ENCODE measurements at places on chromosomes 2 and 18.
A peak's percentile ranks its signal among the peaks of the same experiment; 100 is the strongest.

DNA sequence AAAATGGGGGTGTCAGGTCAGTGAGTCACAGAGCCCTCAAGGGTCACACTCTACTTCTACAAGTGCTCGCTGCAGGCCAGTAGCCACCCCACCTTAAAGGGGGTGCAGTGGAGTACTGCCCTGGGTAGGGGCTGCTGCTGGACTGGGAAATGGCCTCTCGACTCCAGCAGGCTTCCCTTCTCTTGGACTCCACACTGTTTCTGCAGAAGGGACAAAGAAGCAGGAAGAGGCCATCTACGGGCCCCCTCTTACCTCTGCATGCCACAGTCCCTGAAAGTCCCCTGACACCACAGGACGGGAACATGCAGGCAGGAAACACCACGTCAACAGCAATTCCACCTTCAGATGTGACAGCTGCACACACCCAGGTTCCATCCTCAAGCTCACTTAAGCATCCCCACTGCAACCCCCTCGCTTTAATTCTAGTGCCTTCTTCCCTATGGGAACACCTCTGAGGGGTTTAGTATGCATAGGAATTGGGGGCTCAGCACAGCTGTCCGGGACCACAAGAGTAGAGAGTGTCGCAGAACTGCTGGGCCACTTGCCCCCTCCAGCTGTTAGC, 22.3 kb downstream of the SNED1 start:
- DNase-seq: no peak

DNA sequence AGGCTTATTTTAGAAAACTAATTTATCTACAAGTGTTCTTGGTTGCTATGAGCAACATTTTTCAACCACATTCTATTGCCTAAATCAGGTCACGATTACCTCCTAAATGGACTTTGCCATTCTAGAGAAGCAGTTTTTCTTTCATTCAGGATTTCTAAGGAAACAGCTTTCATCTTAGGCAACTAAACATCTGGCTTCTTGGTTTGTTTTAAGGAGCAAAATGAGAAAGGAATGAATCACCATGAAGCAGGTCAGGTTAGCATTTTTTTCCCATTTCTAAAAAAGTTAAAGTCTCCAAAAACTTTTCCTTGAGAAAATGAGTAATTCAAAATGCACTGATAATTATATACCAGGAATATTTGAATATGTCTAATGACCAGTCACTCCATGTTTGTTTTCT, 114.8 kb downstream of the GAREM1 start:
- DNase-seq: no peak

- DNase-seq: no peak
Observed at GRCh38 chr2:222451224-222451674, 26.9 kb downstream of the SGPP2 start.

DNA sequence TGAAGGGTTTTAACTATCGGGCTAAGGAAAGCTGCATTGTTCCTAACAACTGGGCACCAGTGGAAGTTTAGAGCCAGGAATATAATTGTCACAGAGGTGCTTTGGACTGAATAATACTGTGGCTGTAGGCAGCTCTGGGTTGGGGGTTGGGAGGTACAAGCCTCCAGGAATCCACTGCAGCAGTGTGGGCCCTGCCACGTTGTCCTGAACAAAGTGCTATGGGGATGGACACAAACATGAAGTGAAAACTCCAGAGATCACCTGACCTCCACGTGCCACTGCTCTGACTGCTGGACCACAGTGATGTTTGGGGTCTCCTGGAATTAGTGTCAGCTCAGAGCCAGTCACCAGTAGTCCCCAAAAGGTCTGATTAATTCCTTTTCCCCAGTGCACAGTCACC, 110.9 kb downstream of the BCL2 start:
- no peak for DNase-seq

- DNase-seq: no peak
Observed at GRCh38 chr18:55500316-55501086, 87.5 kb downstream of the TCF4 start.

GRCh38 chr18:41490861-41491260, 464.2 kb upstream of the PIK3C3 start:
- no peak for DNase-seq

DNA sequence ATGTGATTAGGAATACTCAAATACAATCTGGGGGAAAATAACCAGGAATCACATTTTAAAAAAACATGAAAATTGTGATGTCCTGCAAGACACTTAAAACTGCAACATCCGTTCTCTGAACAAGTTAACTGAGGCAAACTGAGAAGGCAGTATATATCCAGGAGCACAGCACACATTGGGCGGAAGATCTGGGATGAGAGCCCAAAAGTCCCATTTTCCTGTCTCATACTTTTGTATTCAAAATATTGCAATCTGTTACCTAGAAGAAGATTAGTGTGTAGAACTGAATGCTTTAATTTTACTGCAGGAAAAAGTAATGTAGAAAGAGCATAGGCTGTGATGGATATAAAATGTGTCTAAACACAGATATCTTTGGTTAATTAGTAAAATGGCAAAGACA, 276.8 kb upstream of the FANCL start:
- DNase-seq: no peak

DNA sequence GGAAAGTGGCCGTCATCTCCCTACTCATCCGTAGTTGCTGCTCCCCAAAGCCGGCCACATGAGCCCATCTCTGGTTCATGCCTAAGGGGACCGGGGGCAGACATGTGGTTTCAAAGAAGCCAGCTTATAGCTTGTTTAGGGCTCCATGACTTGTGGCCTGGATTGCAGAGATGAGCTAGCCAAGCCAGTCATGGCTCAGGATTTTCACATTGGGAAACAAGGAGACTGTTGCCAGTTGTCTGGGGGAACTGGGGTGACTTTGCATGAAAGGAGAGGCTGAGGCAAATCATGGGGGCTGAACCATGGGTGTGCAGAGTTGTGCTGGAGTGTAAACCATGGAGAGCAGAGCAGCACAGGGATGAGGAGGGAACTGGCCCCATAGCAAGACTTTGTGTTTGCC, 183.0 kb upstream of the APCDD1 start:
- no peak for DNase-seq

- DNase-seq: no peak
Observed at GRCh38 chr2:44296653-44297052, 21.4 kb downstream of the SLC3A1 start.

DNA sequence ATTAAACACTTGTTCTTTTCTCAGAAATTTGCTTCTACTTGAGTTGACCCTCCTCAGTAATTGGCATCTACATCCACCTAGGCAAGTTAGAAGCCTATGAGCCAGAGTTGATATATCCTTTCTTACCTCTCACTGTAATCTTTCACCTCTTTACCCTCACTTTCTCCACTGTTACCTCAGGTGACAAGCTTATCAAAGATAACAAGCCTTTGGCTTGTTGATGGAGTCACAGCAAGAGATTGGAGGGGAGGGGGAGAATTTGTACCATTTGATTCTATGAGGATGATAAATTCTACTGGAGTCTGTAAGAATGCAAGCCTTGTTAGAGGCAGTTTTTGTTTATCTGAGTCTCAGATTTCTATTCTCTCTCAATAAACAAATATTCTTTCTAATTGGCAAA, 171.0 kb upstream of the CAVIN2 start:
- no peak for DNase-seq

DNA sequence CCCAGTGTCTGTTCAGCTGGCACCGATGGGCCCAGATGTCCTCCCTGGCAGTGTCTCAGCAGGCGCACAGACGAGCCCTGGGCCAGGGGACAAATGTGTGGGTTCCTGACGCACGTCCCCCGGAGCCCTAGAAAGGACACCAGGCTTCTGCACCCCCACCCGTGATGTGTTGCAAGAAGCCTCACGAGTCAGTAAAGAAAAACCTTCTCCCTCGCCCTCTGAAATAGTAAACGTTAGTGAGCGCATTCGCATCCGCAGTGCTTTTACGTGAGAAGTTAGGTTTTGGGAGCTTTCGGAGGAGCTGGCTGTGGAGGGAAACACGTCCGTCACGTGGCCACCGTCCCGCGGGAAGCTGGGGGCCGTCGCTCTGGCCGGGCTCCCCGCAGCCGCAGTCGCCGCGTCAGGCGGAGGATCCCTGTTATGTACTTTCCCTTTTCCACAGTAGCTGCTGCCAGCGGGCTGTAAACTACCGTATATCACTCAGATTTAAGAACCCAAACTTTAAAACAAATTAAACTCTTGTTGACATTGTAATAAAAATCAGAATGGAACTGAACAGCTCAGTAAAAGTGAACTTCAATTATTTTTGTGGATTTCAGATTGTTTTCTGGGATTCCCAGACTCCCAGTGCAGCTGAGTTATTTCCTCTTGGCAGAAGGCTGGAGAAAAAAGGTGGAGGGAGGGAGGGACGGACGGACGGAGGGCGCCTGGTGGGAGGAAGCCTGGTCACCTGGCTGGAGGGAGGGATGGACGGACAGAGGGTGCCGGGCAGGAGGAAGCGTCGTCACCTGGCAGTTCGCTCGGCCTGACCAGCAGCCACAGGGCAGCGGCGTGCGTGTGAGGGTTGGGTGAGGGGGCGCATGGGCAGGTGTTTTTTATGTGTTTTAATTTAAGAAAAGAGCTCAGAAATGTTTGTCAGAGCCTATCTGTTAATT, 112.1 kb downstream of the NFATC1 start:
- DNase-seq: peak; percentile 91

DNA sequence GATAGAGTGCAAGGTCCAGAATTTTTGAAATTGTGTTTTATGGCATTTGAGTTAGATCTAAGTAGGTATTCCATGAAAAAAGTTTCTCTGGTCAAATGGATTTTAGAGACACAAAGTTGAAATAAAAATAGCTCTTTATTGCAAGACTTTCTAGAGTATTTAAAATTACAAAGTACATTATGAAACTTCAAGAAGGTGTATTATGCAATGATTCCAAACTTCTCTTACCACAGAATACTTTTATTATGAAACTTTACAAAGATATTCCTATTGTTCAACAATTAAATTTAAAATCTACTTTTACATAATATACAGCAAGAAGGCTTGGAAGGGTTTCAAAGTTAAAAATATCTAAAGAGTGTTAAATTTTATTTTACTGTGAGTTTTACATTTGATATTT, 65.9 kb downstream of the CALCRL start:
- DNase-seq: no peak

DNA sequence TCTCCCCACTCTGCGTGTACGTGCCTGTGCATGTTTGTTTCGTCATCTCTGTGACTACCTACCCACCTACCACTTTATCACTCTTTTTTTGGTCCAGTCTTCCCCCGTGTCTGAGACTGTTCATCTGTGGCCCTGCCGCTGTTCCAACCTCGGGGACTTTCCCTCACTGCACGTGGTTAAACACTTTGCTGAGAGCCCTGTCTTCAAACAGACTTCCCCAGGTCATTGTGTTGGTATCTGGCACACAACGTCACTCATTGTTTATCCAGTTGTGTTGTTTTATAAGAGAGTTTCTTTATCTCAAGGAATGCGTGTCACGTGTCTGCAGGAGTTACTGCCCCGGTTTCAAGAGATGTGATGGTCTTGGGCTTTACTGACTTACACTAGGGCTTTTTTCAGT, 262.0 kb upstream of the RASGRP3 start:
- no peak for DNase-seq

DNA sequence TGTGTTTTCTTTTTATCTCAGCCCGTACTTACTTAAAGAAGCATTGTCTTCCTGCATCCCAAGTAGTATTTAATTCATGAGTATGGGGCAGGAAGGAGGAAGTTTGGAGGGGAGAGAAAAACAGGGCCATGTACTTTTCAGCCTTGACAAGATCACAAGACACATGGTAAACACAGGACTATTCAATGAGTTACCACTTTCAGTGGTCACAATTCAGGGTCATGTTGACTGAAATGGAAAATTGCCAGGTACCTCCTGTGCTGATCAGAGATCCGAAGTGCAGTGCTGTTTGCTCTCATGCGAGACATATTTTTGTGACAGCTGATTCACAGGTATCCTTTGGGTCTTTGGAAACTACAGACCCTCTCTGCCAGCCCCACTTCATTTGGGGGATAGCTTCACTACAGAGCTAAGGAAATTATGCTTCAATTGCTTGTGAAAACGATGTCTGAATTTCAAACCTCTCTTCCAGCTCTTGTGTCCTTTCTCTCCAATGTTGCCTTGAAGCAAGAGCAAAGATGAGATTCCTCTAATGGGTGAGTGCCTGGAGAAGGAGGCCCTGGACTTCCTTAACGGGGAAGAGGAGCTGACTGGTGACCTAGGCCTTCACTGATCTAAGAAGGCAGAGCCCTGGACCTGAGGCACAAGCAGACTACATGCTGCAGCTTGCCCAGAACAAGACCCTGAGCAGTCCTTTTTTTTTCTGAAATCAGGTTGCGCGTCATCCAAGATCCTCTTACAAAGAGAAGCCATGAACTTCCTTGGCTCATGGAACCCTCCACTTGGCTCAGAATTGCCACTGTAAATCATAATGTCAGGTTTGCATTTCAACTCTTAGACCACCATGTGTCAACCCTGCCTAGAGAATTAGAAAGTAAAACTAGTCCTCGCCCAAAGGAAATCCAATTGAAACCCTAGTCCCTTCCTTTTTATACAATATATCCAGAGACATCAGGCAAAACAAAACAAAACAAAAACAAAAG, 44.1 kb downstream of the EVA1A start:
- no peak for DNase-seq

GRCh38 chr2:150162241-150162942, 325.1 kb downstream of the RND3 start:
- no peak for DNase-seq

- DNase-seq: no peak
Observed at GRCh38 chr2:162435676-162436075, 91.7 kb downstream of the GCA start.

GRCh38 chr2:220451438-220451837, 824.0 kb downstream of the SLC4A3 start:
- no peak for DNase-seq

GRCh38 chr2:180985771-180986395, 5.5 kb downstream of the UBE2E3 start:
- DNase-seq: no peak

DNA sequence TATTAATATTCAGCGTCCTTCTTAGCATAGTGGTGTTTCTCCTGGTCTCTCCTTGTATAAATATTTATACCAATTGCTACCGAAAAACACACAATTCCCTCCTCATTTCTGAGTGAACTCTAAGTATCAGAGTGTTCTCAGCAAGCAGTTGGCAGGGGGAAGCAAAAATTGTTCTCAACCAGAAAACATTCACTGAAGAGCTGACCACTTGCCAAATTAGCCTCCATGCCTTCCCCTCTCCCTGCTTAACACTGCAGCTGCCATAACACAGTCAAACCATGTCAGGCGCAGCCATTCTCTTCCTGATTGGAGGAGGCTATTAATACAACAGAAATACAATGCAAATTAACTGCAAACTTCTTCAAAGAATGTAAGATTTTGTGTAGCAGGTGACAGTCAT, 105.0 kb downstream of the COL6A3 start:
- DNase-seq: no peak

DNA sequence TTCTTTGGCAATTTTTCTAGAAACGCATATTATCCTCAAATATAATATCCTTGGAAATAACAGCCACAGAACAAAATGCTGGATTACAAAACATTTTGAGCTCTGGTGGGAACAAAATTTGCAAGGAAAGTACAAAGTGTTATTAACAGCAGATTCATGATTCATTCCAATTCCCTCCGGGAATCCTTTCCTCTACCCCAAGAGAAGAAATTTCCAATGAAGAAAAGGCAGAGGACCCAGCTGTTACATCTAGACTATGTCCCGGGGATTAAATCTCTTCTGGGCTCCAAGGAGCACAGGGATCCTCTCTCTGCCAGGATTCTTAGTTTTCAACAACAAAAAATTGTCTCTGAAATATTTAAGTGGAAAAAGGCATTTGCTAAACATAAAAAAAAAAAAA, 51.6 kb upstream of the TMEFF2 start:
- DNase-seq: no peak

Data from right forelimb (tissue), 1 donor.